ENCODE measurements at places on chromosomes 7 and 10. TPM values are rescaled to one million over a fixed set of nuclear protein-coding genes. Genes with fewer than 3 reads are reported as not detected.
A peak's percentile ranks its signal among the peaks of the same experiment; 100 is the strongest.

GRCh38 chr7:148403466-148403993 is 187.0 kb upstream of the C7orf33 start:
- no peak for DNase-seq

- DNase-seq = no peak
These were observed 171.7 kb downstream of the DNAJB6 start for GRCh38 chr7:157508477-157508881.

DNA sequence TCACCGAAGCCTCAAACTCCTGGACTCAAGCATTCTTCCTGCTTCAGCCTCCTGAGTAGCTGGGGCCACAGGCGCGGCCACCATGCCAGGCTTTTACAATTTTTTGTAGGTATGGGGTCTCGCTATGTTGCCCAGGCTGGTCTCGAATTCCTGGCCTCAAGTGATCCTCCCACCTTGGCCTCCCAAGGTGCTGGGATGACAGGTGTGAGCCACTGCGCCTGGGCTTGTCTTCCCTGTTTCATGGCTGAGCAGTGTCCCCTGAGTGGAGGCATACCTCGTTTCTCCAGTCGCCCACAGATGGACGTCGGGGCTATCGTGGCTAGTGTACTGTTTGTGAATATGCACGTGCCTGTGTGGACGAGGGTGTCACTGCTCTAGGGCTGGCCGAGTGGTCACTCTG is 11.3 kb downstream of the INPP5A start:
- DNase-seq = no peak

ERCC6 gene
- 13.2 TPM for polyA plus RNA-seq

GRCh38 chr7:102097601-102098161 is 189.0 kb upstream of the SH2B2 start:
- DNase-seq = peak; percentile 84

GRID2IP gene
- 0.88 TPM for polyA plus RNA-seq

DNA sequence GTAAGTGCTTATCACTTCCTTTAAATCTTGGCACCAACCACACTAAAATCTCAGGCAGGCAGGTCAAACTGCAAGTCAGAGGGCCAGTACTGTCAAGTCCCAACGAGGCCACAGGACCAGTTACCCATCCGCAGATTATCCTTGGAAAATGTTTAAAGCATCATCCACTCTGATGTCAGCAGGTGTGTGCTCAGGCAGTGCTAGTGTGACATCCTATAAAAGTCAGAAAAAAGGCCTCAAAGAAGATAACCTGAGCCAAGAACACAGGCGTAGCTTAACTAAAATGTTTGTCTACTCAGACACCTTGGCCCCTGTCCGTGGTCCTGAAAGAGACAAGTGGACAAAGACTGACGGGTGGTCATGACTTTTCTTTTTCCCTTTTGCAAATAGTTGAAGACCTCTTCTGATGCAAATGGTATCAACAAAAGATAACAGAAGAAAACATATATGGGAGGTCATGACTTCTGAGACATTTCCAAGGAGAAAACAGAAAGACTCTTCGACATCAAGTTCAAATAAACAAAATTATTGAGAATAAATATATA is 309.3 kb downstream of the KCNMA1 start:
- no peak for DNase-seq

DNA sequence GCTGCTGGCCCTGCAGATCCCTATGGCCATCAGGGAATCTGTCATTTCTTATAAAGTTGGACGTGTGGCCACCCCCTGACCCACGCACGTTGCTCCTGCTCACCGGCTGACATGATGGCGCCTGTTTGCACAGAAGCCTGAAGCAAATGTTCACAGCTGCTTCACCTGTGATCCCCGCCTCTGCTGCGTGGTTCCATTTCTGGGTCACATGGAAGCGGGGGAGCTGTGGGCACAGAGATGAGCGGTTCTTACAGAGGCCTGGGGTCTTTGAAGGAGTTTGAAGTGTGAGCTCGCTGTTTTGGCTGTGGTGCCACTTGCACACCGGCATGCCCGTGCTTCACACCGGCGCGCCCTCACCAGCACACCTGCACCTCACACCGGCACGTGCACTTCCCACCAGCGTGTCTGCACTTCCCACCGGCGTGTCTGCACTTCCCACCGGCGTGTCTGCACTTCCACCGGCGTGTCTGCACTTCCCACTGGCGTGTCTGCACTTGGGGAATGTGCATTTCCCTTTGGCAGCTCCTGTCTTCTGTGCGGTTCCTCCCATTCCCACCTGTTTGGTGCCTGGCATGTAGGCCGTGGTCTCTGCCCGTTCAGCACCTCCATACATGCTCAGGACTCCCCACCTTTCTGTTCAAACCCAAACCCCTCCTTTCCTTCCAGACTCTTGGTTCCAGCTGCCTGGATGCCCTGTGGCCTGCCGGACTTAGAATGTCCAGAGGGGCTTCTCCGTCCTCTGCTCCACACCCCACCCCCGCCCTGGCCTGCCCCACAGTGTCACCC is 86.7 kb downstream of the INPP5A start:
- no peak for DNase-seq

FAM131B gene
- 5.8 TPM for polyA plus RNA-seq

GRCh38 chr7:136353287-136353686 is 376.1 kb upstream of the MTPN start:
- no peak for DNase-seq

DNA sequence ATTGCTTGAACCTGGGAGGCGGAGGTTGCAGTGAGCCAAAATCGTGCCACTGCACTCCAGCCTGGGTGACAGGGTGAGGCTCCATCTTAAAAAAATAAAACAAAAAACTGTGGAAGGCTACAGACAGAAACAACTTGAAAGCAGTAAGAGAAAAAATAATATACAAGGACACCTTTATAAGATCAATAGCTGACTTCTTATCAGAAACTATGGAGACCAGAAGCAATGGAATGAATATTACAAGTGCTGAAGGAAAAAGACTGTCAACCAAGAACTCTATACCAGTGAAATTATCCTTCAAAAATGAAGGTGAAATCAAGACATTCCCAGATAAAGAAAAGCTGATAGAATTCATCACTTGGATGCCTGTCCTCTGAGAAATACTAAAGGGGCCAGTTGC is 49.0 kb downstream of the RBAK start:
- no peak for DNase-seq

CFAP69 gene
- 8.1 TPM for polyA plus RNA-seq

DGKB gene
- 1.3 TPM for polyA plus RNA-seq

DNA sequence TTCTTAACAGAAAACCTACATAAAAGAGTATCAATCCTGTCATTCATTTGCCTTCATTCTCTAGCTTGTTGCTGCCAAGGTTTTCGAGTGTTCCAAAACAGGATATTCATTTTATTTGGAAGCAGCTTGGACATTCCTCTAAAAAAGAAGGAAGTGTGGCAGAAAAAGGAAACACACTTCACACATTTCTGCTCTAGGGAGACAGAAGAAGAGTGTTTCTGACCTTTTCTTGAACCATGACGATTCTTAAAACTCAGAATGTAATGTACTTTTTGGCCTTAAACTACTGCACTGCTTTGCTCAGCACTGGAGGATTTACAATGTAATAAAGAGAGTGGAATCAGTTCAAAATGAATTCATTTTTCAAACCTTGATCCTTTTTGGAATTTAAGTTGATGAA is 81.3 kb downstream of the SEMA3A start:
- DNase-seq = no peak

GRCh38 chr10:15462253-15462897 is 91.3 kb upstream of the FAM171A1 start:
- DNase-seq = no peak
